ENCODE measurements at places on chromosomes 13 and 19.

- DNase-seq = no peak
Measured at GRCh38 chr19:30910485-30911240, 438.6 kb downstream of the TSHZ3 start.

GRCh38 chr13:29721766-29722165, 126.3 kb upstream of the SLC7A1 start:
- DNase-seq = no peak

DNA sequence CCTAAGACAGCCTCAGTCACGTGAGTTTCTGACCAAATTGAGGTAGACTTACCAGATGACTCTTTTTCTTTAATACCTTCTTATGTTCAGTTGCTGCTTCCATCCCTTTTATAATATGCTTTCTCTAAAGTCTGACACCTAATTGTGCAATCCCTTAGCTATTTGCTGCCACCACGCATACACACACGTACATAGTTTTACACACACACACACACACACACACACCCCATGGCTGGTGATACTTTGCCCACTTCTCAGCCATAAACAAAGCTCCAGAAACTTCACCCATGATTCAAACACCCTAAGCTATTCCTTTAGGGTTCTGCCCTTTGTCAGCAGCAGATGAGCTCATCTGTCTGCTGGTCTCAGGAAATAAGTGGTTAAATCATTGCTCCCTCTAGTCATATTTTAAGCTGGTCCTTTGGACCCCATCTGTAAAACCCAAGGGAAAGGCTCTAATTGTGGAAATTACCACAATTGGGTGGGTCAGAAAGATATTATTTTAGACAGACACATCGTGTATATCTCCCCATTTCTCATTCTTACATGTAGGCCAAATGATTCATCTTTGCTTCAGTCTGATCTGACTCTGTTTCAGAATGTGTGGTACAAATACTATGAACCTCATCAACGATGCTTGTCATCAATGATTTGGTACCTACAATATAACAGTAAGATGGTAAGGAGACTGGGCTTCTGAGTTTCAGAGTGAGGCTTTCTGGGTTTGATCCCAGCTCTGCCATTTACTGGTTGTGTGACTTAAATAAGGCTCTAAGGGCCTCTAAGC, 69.2 kb downstream of the NALCN start:
- peak; percentile 11 for DNase-seq

DNA sequence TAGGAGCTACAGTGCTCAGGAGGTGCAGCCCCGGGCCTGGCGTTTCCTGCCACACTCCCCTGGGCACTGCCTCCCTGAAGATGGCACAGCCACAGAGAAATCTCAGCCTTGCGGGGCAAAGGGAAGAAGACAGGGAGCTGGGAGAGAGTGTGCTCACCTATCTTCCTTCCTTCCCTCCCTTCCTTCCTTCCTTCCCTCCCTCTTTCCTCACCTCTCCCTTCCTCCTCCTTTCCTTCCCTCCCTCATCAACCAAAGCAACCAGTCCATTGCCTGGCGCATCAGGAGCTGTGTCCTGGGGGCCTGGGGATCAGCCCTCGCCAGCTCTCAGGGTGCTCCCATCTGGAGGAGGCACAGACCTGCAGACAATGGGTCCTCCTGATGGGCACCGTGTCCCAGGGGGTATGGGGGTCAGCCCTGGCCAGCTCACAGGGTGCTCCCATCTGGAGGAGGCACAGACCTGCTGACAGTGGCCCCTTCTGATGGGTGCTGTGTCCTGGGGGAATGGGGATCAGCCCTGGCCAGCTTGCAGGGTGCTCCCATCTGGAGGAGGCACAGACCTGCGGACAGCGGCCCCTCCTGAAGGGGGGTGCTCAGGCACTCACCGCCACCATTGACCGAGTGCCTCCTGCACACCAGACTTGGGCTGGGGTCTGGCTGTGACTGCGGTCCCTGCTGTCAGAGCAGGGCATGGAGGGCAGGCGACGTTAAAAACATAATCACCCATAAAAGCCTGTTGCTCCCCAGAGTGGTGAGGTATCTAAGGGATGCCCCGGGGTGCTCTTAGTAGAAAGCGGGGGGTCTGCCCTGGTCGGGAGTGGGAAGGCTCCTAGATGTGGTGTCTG, 120.2 kb downstream of the URI1 start:
- DNase-seq = no peak

DNA sequence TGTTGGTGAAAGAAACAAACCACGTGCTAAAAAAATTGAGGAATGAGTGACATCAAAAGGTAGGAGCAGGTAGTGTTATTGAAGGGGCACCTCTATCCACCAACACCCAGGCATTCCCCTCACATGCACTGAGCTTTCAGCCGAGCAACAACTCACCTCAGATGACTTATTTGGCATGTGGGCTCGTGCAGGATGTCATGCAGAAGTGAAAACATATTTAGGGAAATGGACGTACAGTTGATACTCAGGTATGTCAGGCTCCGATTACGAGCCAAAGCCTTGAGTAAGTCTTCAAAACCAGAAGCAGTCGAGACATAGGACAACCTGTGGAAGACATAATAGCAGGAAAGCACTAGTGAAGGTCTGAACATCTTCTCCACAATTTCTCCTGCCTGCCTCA, 30.4 kb downstream of the NLRP11 start:
- DNase-seq = no peak

DNA sequence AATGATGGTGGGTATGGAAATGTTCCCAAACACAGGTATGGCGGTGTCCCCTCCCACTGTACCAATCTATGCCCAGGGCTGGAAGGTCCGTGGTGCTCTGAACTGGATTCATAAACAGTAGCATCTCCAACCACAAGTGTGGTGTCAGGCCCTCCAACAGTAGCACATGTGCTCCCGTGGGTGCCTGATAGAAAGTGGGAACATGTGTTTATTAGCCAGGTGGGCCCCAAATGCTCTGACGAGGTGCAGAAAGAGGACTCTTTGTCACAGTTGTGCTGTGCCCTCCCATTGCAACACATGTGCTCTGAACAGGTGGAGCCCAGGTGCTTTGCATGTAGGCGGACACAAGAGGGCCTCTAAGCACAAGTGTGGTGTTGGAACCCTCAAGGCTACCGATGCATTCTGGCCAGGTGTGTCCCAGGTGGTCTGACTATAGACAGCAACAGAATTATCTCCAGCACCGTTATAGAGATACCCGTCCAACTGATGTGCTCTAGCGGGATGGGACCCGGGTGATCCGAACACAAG, 75.4 kb upstream of the ZNF30 start:
- no peak for DNase-seq

DNA sequence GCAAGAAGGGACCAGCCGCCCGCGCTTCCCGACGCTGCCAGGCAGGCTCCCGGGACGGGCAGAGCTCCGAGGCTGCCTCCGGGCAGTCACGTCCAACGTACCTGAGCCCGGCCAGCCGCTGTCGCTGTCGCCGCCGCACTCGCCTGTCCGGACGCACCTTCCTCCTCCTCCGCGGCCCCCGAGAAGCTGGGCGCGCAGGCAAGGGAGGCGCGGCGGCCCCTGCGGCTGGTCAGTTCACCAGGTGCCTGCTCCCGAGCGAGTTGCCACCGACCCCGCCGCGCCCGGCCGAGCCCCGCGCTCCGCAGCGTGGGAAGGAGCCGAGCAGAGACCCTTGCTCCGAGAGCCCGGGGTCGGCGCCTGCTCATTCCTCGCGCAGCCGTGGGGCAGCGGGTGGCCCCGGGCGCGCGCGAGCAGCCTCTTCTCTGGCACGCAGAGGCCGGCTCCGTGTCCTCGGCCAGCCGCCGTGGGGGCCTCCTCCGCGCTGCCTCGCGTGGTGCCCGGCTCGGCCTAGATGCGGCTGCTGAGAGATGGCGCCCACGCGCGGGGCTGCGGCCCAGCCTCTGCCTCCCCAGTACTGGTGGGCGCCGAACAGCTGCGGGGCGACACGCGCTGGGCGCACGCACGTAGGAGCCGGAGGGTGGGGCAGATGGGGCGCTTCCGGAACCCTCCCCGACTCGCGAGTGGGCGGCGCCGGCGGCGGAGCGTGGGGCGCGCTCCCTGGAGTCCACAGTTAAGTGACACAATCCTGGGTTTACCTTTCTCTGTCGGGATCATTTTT, 419.4 kb downstream of the UQCRFS1 start:
- no peak for DNase-seq

DNA sequence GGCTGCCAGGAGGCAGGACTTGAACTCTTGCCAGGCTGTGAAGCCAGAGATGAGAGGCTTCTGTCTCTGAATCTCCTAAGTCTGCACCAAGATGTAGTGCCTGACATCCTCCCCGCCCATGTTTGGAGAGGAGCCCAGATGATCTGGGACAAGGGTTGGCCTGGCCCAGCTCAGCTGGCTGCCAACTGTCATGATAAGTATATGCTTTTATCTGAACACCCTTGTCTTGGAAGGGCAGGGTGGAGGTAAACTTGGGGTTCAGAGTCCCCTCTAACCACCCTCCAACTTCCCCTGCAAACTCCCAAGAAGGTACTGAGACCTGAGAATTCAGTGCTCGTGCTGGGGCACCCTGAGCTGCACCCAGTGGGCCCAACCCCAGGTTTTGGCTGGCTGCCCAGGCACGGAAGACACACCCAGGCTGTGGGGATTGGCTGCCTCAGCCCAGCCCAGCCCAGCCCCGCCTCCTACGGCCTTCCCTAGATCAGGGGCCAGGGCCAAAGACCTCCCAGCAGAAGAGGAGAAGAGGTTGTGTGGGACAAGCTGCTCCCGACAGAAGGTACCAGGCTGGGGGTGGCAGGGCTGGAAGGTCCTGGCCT, at the start of gene CYP4F12:
Gene CYP4F12, plus strand, starts transcription at position 508 of the 596 bp plus-strand sequence. CDS start 443 bp downstream, outside the sequence.
- peak; percentile 20 for DNase-seq

DNA sequence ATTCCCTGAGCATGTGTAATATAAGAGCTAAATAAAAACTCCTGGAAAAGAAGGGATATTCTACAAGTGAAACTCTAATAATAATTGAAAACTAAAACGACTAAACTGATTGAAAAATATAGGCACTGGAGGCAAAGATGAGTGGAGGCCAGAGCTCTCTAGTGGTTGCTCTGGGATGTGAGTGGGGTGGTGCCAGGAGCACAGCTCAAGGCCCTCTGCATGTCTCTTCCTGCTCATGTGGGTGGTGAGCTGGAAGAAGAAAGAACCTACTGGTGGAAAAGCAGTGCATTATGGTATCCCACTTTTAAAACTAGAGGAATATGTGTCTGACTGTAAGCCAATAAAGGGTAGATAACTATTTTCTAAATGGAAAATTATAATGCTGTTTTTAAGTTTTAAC, 15.8 kb upstream of the ARHGEF7 start:
- no peak for DNase-seq

DNA sequence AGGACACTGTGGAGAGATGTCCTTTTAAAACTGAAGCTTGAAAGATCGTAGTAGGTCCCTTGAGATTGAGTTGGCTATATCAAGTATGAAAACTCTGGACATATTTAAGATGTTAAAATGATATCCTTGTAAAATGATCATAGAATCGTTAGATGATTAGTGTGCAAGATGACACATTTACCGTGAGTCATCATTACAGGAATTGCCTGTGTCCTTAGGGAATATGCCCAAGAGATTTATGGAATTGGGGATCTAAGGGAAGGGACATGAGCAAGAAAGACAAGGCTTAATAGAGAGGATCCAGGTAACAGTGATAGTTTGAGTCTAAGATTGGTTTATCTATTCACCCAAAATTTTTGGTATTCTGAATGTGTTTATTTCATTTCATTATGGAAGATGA, 233.7 kb downstream of the GPC5 start:
- no peak for DNase-seq

GRCh38 chr13:80685942-80686341, 345.0 kb upstream of the SPRY2 start:
- DNase-seq = no peak

DNA sequence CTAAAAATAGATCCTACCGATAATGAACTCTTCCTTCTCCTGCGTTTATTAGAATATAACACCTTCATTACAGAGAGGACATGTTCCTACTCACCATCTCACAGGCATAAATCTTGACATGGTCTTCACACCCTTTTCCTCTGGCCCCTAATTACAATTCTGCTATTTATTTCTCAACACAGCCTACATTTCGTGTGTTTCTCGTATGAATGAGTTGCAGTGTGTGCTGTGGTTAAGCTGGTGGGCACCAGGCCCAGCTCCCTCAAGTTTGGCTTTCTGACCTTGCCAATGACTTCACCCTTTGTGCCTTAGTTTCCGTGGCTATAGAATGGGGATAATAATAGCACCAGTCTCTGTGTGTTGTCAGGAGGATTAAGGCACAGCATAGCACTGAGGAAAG, 12.3 kb upstream of the KATNAL1 start:
- DNase-seq = no peak

- DNase-seq = peak; percentile 28
Measured at GRCh38 chr13:46983881-46984280, 87.0 kb upstream of the HTR2A start.

GRCh38 chr13:84844473-84844872, 954.7 kb downstream of the SLITRK6 start:
- peak; percentile 16 for DNase-seq

DNA sequence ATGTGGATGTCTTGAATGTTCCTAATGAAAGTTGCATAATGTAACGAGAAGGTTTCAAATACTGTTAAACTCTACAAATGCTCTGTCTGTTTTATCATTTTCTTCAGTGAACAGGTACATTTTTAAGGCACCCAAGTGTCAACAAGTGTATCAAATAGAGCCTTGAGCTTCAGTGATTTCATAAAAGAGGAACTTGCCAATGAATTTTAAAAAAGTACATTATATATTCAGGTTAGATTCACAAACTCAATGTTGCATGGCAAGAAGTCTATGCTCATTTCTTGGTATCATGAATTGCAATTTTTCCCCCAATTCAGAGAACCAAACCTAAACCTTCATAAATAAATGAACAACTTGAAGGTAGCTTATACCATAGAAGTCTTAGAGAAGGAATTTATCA, 838.8 kb downstream of the PCDH9 start:
- no peak for DNase-seq

DNA sequence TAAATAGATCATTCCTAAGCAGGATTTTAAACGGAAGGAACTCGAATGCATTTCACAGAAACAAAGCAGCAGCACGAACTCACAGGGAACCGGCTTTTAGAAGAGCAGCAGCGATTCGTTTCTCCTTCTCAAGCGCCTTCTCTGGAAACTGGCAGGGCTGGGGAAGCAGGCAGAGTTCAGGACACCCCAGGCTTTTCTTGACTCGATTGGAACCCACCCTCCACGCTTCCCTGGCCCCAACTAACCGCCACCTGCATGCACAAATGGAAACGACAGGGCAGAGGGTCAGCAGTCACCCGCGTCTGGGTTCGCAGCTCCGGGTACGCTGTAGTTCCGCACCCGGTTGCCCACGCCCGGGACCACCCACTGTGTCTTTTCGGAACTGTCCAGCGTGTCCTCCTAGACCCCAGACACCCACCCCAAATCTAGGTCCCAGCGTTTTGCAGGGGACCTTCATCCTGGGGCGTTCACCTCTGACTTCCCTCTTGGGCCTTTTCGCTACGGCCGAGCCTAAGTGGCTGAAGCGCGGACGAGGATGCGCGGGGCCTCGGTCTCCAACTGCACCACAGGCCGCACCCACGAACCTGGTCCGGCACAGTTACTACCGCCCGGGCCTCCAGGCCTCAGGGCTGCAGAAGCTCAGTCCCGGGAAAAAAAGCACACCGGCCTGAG, 500 bp downstream of the ZFP30 start:
- DNase-seq = peak; percentile 43

GRCh38 chr19:58380037-58380661, 681 bp downstream of the ZNF837 start:
- DNase-seq = no peak

GRCh38 chr19:42132030-42132628, at the start of gene POU2F2:
Gene POU2F2, minus strand, starts transcription at chr19:42132446. Its CDS starts 35 bp downstream, at chr19:42132411.
- DNase-seq = no peak

Measured in fibroblast of pulmonary artery (primary cell).